NCI-H524 (cell line): ENCODE measurements at places on chromosomes 16 and 17.

GRCh38 chr17:10316801-10317542 lies 55.8 kb downstream of the MYH13 start:
- peak; percentile 51 for DNase-seq

DNA sequence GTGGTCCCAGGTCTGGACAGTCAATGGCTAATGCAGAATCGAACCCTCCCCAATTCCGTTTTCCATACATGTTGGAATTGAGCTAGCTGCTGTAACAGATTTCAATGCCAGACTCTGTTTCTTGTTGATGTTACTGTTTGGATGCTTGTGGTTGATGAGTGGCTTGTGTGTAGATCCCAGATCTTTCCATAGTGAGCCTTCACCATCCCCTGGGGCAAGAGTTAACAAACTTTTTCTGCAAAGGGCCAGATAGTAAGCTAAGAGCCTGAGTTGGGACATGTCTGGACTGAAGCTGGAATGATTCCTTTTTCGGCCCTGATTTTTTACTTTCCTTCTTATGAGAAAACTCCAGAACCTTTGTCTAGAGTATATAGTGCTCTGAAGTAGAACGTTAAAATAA lies 296.3 kb downstream of the CPPED1 start:
- DNase-seq, result no peak

DNA sequence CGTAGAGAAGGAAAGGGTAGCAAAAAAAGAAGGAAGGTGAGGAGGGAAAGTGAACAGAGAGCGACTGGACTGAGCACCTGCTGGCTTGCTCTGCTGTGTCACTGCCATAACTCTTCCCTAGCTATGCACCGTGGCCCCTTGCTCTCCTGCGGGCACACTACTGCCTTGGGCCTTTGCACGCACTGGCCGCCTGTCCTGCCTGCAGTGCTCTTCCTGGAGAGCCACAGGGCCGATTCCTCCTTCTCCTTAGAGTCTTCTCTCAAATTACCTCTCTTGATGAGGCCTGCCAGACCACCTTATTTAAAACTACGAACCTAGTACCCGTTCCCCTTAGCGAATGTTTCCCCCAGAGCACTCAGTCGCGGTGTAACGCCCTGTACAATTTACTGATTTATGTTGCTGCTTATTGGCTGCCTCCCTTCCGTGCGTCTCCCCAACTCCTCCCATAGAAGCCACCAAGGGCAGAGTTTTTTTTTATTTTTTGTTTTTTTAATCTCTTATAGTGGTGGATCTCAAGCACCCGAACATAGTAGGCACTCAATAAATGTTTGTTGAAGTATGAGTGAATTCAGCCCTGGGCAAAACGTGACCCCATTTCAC lies 70.3 kb downstream of the RAI1 start:
- no peak for DNase-seq

DNA sequence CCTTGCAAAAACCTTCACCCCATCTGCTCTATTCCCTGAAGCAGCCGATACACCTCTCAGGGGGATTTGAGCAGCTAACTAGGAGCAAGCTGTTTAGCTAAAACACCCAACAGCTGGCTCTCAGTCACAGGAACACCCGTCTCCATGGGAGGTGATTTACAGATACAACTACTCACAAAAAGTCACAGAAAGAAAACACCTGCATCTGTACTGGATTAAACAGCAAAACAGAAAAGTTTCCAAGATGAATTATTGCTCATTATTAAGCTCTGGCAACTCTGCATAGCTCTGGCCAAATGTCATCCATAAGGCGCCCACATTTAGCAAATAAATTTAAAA lies 22.3 kb downstream of the GJC1 start:
- peak; percentile 96 for DNase-seq

GRCh38 chr17:70242781-70243437 lies 73.6 kb downstream of the KCNJ2 start:
- DNase-seq, result no peak

- no peak for DNase-seq
These were observed 6.5 kb downstream of the CD79B start for GRCh38 chr17:63925615-63926014.

DNA sequence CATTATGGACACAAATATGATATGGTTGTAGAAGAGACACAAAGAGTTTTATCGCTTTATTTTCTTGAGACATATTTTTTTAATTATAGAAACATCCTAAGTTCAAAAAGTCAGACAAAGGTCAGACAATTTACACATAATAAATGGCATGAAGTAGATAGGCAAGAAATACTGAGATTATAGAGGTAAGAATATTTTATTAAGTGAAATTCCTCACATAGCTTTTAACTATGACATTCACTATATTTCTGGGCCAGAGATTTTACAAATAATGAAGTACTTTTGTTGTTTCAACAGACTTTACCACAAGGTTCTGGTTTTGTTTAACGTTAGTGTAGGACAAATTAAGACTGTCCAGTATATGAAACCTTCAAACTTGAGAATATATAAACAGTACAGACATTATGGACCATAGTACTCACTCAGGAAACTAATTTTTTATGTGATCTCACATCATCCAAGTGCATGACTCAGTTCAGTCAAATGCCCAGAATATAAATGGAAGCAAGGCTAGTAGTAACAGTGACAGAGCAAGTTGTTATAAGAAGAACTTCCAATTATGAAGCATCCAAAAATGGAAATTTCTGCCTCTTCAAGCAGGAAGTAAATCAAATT lies 394.8 kb downstream of the KCNJ2 start:
- DNase-seq, result no peak

DNA sequence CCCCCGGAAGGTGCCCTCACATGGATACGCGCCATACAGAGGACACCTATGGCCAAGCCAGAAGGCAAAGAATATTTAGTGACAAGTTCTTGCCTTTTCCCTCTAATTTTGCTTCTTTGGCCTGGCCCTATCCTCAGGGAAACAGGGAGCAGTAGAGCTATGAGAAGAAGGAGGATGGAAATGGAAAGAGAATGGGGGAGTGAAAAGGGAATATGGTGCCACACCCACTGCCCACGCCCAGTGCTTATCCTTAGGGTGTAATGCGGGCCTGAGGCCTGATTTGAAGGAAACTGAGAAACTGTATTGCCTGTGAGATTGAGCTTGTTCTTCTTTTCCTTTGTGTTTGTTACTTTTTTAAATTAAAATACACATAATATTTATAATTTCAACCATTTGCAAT lies 255.1 kb downstream of the HS3ST3A1 start:
- no peak for DNase-seq

DNA sequence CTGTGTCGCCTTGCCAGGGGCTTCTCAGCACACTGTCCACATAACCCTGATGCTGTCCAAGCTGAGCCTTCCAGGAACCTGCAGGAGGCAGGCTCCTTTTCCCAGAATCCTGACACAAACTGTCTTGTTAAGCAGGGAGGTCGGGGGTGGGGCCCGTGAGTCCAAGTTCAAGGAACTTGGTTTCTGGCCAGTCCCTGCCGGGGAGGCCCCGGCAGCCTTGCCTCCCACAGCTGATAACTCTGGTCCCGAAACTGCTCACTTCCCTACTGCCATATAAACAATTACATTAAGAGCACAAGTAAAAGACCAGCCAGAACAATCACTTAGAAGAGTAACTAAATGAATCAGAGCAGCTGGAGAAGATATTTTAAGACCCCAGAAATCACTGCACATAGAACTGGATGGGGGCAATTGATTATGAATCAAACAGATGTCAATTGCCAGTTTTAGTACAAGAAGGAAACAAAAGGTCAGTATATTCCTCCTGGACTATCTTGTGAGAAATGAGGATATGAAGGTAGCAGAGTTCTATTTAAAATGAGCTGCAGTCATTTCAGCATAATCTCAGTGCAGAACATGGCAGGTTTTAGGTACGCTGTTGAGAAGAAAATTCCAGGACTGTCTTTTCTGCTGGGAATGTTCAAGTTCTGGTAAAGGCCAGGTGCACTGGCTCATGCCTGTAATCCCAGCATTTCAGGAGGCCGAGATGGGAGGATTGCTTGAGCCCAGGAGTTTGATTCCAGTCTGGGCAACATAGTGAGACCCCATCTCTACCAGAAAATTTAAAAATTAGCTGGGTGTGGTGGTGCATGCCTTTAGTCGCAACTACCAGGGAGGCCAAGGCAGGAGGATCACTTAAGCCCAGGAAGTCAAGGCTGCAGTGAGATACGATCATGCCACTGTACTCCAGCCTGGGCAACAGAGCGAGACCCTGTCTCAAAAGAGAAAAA lies 169.8 kb downstream of the PITPNC1 start:
- DNase-seq, result no peak

DNA sequence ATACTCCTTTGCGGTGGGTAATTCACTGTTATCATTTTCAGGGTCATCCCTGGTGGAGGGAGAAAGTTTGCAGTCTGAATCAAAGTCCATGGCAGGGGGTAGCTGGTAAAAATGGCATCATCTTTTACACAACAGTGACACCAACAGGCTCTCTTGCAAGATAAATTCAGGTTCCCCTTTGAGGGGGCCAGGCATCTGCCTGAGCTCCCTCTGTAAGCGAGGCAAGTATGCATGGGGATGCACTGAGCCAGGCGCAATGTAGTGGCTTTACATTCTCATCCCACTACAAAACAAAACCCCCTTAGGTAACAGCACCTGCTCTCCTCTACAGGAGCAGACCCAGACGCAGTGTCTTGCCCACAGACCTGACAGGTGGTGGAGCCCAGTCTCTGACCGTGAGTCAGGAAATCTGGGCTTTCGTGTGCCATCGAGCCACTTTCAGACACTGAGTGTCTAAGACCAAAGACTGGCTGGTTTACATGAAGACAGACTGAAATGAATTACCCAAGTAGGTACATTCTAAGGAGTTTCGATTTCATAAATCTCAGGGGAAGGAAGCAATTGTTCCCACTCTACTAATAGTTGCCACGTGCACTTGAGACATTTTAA lies 17.7 kb downstream of the LITAFD start:
- no peak for DNase-seq

DNA sequence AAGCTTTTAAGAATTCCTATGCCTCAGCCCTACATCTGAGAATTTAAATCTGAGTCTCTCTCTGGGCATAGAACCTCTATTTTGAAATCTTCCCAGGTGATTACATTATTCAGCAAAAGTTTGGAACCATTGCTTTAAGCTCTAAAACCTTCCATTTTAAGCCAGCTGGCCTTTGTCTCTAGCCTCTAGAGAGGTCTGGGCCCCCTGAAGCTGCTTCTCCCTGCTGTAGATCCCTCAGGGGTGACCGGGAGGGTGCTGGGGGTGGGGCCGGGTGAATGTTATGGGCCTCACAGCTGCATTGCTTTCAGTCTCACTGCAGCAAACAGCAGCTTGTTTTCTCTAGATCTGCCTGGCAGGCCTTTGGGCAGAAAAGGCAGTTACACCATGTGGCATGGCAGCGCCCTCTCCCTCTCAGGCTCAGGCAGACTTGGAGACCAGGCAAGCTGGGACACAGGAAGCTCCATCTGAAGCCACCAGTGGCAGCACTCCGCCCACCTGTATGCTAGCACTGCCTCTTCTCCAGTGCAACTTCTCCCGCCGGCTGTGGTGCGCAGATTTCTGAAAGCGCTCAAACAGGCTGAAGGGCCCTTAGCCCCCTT lies 66.3 kb downstream of the MPRIP start:
- no peak for DNase-seq

DNA sequence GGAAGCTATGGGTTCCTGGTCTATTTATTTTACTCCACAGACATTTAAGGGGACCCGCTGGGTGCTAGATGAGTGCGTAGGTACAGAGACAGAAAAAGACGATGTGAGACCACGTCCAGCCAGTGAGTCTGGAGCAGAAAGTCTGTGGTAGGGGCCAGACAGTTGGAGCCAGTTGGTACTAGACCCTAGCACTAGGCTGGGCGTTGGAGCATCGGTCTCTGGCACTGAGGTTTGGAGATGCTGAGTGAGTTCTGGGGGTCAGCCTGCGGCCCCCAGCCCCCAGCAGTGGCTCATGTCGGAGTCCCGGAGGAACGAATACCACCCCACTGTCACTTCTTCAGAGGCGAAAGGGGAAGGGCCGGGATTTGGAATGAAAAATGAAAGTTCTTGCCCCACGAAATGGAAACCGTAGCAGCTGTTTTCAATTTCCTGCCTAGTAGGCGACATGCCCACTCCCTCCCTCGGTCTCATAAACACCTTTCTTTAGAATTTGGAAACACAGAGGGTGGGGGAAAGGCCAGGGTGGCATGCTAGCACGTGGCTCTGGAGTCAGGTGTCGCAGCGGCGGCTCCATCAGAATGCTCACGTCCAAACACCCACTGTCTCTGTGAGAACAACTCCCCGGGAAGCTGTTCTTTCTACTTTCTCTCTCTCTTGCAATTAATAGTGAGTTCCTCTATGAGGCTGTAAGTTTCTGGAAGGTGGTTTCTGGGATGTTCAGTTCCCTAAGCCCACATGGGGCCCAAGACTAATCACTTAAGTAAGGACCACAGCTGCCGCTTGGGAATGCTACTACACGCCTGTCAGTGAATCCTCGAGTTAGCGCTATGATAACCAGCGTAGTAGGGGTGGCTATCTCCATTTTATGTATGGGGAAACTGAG lies 96.8 kb downstream of the IRF8 start:
- DNase-seq, result no peak

GRCh38 chr17:29613352-29613837 lies 9.3 kb downstream of the CORO6 start:
- no peak for DNase-seq

- DNase-seq, result no peak
These were observed 8.5 kb upstream of the BAIAP2 start for GRCh38 chr17:81026266-81027036.

- DNase-seq, result no peak
These were observed 48.2 kb downstream of the EPN2 start for GRCh38 chr17:19285213-19285900.

DNA sequence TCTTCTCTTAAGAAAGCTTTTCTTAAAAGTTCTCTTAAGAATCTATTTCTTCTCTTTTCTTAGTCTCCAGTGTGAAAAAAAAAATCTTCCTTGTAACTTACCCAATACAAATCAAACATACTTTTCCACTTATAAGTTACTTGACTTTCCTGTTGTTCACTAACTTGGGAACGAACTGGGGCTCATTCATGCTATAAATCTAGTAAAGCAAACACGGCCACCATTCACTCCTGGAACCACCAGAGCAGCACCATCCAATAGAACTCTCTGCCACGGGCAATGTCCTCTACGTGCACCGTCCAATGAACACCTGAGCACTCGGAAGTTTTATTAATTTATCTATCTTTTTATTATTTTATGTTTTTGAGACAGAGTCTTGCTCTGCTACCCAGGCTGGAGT lies 20.8 kb downstream of the SRP68 start:
- DNase-seq, result no peak

DNA sequence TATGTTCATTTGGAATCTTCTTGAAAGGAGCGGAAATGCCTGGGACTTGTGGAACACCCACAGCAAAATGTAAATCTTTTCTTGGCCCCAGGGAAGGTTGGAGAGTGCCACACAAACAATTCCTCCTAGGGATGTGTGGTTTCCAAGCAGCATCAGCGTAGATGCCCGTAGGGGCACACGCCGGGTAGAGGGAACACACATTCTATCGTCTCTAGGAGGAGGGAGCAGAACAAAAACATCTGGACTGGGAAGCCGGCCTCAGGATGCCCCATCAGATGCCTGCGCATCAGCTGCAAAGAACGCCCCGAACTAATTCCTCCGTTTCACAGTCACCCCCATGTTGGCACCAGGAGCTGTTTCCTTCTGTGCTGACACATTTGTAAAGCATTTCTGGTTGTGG lies 357.9 kb upstream of the ZFHX3 start:
- DNase-seq, result no peak
